ENCODE measurements at places on chromosomes 7 and 10.

- DNase-seq: no peak
Observed at GRCh38 chr7:27409776-27410175, 167.2 kb downstream of the EVX1 start.

GRCh38 chr10:30846710-30847109, 185.0 kb downstream of the ZNF438 start:
- no peak for DNase-seq

GRCh38 chr10:22317076-22317370, 835 bp downstream of the COMMD3 start:
- no peak for DNase-seq

- no peak for DNase-seq
Observed at GRCh38 chr10:93656155-93656554, 43.8 kb downstream of the PDE6C start.

DNA sequence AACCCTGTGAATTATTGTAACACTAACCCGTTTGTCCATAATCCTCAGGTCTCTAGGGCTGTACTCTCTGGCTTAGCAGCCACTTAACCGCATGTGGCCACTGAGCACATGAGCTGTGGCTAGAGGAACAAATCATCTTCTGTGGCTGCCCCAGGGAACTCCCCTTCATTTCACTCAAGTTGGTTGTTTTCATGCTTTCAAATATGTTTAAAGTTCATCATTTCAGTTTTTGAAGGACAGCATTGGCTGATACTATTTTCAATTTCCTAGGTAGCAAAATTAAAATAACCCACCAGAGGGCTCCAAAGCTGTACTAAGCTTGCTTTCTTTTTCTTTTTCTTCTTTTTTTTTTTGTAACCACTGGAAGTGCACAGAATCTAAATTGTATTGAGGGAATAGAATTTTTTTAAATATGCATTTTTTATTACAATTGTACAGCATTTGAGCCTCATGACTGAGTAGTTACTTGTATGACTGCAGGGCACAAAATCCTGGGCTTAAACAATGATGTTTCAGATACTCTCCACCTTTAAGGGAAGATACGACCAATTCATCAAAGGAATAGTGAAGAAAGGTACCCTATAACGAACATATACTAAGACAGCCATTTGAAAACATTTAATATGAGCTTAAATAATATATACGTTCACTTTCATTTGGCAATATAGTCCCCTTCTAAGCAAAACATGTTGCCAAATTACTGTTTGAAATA, 38.6 kb downstream of the MRC1 start:
- DNase-seq: no peak

DNA sequence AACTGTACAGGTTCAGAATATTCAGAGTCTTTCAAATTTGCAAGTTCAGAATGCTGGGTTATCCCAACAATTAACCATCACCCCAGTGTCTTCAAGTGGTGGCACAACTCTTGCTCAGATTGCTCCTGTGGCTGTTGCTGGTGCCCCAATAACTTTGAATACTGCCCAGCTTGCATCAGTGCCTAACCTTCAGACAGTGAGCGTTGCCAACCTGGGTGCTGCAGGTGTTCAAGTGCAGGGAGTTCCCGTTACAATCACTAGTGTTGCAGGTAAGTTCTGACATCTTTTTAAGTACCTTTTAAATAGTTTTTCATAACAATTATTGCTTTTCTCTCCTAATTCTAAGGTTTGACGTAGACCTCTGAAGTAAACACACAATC, 2.7 kb downstream of the SP4 start:
- no peak for DNase-seq

DNA sequence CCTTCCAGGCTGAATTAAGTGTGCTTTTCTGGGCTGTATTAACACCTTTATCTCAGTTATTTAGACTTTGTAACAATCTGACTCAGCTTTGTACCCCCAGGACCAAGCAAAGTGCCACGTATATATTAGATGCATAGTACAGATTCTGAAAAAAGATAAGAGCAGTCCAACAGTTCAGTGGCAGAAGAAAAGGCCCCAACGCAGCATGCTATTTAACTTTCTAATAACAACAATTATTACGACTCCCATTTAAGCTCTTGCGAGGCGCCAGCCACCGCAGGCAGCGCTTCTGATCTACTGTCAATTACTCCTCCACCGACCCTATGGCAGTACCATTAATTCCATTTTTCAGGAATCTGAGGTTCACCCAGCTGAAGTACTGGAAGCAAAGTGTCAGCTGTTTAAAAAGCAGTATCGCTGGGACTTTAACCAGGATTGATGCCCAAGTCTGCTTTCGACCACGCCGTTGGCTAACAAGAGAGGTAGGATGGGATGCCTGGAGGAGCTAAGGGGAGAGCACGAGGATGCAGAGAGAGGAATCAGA, 638 bp downstream of the LIPA start:
- no peak for DNase-seq

- no peak for DNase-seq
Observed at GRCh38 chr10:3926675-3927525, 141.9 kb upstream of the KLF6 start.
